ENCODE measurements at places on chromosomes 5 and 9. TPM values are rescaled to one million over a fixed set of nuclear protein-coding genes. Genes with fewer than 3 reads are reported as not detected.
A peak's percentile ranks its signal among the peaks of the same experiment; 100 is the strongest.

GRCh38 chr5:459562-460272 is 16.7 kb downstream of the EXOC3 start:
- DNase-seq = peak; percentile 4

- DNase-seq = no peak
These were observed 7.5 kb downstream of the RASGRF2 start for GRCh38 chr5:80967500-80968181.

- DNase-seq = no peak
These were observed 33.4 kb upstream of the NCS1 start for GRCh38 chr9:130138791-130139190.

- no peak for DNase-seq
These were observed 76.8 kb downstream of the UBE2QL1 start for GRCh38 chr5:6525422-6525821.

DNA sequence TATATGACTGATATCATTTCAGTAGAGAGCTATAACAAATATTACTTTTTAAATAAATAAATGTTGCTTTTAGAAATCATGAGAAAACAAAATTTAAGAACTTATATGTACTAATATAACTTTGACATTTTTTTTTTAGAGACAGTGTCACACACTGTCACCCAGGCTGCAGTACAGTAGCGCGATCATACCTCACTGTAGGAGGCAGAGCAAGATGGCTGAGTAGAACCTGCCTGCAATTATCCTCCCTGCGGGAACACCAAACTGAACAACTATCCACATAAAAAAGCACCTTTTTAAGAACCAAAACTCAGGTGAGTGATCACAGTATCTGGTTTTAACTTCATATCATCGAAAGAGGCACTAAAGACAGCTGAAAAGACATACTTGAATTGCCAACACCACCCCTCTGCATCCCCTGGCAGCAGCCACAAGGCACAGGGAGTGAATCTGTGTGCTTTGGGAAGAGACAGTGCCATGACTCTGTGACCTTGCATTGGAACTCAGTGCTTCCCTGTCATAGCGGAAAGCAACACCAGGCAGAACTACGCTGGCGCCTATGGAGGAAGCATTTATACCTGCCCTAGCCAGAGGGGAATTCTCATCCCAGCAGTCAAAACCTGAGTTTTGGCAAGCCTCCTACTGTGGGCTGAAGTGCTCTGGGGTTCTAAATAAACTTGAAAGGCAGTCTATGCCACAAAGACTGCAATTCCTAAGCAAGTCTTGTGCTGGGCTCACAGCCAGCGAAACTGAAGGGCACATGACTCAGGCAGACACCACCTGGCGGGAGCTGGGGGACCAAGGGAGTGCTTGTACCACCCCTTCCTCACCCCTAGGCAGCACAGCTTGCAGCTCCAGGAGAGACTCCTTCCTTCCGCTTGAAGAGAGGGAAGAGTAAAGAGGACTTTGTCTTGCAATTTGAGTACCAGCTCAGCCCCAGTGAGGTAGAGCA is 142.7 kb downstream of the FBXL17 start:
- DNase-seq = no peak

GRCh38 chr5:115838885-115839518 is 2.4 kb downstream of the ATG12 start:
- DNase-seq = no peak

Gene TEK
- total RNA-seq = 1.0 TPM

DNA sequence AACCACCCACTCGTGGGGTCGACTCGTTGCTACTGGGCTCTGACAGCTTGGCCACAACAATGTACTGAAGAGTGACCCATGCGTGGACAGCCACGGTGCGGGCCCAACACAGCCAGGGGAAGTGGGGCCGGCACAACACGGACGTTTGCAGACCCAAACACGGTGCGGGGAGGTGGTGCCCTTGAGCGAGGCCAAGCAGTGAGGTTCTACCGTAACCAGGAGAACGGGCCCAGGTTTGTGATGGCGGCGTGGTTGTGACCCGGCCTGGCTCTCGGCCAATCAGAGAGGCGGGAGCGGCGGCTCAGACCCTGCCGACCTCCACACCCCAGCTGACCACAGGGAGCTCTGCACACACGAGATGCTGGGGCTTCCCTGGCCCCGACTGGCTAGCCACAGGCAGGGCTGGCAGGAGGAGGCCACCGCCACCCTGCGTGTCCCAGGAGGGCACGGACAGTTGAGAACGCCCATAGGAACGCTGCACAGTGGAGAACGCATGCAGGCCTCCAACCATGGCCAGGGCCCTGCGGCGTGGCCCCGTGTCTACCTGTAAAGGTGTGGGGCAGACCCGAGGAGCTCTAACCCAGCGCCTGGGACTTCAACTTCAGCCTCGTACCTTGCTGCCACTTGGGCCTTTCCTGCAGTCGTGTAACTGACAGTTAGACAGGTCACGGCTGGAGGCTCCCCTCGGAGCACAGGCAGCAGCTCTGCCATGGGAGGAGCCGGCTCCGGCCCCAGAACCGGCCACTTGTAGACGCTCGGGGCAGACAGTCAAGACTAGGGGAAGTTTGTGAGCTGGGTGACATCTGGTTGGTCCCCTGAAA is 13.7 kb downstream of the BRD3 start:
- DNase-seq = peak; percentile 19

GRCh38 chr5:171961117-171961516 is 45.3 kb downstream of the FBXW11 start:
- no peak for DNase-seq

DNA sequence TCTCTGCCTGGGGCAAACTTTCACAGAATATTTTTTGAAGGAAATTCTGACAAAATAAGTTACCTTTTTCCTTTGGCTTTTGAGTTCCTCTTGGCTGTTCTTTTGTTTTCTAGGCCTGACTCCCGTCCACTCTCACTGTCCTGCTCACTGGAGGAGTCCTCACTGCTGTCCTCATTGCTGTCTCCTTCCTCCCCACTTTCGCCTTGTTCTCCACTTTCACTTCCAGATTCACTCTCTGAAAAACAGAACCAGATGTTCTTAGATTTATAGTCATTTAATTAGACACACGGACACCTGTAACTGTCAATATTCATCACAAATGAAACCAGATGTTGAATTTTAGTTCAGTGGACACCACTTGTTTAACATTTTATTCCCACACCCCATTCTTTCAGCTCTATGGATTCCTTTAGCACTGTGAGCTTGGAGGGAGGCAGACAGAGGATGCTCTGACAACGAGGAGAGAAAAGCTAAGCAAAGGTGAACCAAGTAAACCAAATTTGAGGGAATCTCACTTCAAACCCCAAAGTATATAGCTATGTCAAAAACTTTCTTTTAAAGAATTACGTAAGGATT is 180.7 kb downstream of the AP3B1 start:
- no peak for DNase-seq

GRCh38 chr9:86940774-86941173 is 6.5 kb downstream of the GAS1 start:
- no peak for DNase-seq

- peak; percentile 47 for DNase-seq
These were observed 43.6 kb downstream of the ROPN1L start for GRCh38 chr5:10485142-10485795.

- no peak for DNase-seq
These were observed 2.2 kb upstream of the CEL start for GRCh38 chr9:133059623-133060022.

- no peak for DNase-seq
These were observed 58.6 kb downstream of the THBS4 start for GRCh38 chr5:80093796-80094195.

GRCh38 chr5:159005062-159005461 is 94.7 kb downstream of the EBF1 start:
- DNase-seq = no peak

- no peak for DNase-seq
These were observed 165.2 kb downstream of the TMEM38B start for GRCh38 chr9:105859428-105860091.

Gene ZCCHC7
- total RNA-seq = 31.1 TPM

Gene HSD17B3
- 2.2 TPM for total RNA-seq

DNA sequence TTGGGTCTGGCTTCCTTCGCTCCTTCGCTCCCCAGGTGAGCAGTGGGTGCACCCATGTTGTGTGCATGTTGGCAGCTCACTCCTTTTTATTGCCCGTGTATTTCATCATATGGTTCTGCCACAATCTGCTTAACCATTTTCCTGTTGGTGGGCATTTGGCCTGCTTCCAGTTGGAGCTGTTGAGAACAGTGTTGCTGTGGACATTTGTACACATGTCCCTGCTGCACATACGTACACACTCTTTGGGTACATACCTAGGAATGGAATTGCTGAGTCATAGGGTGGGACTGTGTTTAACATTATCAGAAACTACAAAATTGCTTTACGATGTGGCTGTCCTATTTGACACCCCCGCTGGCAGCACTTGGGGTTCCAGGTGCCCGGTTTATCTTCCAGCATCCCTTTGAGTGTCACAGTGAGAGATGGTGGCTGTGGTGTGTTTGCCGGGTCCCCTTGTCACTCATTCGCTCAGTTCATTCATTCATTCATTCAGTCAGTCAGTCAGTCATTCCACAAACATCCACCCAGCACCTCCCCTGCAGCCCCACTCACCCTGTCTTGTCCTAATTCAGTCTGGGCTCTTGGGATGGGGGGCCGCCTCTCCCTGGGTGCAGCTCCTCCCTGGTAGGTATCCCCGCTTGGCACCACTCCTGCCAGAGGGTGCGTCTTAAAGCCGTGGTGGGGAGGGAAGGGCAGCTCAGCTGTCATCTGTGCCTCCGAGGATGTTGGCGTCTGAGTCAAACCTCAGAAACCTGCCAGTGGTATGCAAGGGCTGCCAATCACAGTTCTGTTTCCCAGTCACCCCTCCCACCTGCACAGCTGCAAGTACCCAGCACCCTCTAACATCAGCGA is 7.9 kb upstream of the FIBCD1 start:
- no peak for DNase-seq

Gene SLC25A2
- total RNA-seq = 1.9 TPM

DNA sequence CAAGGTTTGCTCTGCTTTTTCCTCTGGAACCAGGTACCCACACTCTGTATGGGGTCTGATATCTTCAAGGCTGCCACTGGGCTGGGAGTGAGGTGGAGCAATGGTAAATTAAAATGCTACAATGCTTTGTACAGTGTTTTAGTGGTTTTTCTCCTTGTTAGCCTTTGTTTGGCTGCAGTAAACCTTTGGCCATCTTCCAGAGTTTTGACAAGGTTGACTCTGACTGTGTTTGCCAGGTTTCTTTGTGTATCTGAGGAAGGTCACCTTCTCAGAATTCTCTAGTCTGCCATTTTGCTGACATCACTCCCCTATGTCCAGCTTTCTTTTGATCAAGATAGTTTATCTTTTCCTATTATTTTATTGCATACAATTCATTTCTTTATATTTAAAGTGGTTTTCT is 11.2 kb downstream of the SPATA31D1 start:
- DNase-seq = no peak

Gene SPOCK1
- 25.4 TPM for total RNA-seq

DNA sequence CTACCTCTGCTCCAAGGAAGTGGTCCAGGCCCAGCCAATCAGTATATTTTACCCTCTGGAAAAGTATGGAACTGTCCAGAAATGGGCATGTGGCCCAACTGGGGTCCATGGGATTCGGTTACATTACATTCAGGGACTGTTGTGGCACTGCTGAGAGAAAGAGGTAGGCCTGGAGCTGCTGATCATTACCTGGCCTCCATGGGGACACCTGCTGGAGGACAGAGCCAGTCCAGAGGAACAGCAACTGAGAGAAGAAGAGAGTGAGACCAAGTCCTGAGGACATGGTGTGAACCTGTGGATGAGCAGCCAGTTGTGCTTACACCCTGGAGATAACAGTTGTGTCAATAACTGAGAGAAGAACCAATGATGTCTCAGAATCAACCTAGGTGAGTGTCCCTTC is 48.2 kb downstream of the HMHB1 start:
- no peak for DNase-seq

- no peak for DNase-seq
These were observed 1.3 kb downstream of the SQSTM1 start for GRCh38 chr5:179822059-179822432.

DNA sequence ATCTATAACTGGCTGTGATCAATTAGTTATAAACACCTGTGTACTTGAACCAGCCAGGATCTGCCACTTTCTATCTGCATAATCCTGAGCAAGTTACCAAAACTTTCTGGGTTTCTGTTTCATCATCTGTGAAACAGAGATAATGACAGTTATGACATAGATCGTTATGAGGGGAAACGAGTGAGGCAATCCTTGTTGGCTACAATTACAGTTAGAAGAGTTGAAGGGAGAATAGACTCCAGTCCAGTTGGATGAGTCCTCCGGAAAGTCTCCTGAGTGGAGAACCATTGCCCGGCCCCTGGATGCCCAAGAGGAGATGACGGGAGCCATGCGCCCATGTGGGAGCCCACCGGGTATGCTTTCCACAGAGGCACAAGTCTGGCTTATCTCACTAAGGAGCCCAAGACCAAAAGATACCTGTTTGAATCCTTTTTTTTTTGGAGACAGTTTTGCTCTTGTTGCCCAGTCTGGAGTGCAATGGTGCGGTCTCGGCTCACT is 4.5 kb downstream of the PDE6A start:
- no peak for DNase-seq

Gene ASTN2
- 134 TPM for total RNA-seq

GRCh38 chr5:100252944-100253343 is 282.2 kb upstream of the FAM174A start:
- no peak for DNase-seq

Gene KCNV2
- not detected for total RNA-seq

Gene NOXA1
- total RNA-seq = 2.6 TPM

DNA sequence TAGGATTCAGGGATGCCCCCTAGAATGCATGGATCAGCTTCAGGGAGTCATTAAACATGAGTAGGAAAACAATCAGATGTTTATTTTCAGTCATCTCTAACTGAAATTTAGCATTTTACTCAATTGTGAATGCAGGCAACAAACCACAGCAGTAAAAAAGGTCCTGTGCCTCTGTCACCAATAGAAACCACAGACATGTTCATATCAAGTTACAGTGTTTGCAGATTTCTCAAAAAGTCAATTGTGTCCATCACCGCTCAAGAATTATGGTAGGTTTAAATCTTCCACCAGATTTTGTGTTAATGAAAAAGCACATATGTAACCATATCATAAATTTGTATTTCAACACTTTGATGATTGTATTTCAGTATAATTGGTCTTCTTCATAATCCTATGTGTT is 68.4 kb upstream of the SLC1A1 start:
- no peak for DNase-seq

Gene CDO1
- total RNA-seq = 136 TPM

GRCh38 chr5:25295067-25295466 is 650.3 kb upstream of the CDH10 start:
- no peak for DNase-seq

Gene BHMT
- 20.4 TPM for total RNA-seq

Gene KIF20A
- total RNA-seq = 8.7 TPM

- no peak for DNase-seq
These were observed 161.1 kb downstream of the AP3B1 start for GRCh38 chr5:78133423-78133822.

- no peak for DNase-seq
These were observed 39.9 kb upstream of the CTSL start for GRCh38 chr9:87685871-87686519.

DNA sequence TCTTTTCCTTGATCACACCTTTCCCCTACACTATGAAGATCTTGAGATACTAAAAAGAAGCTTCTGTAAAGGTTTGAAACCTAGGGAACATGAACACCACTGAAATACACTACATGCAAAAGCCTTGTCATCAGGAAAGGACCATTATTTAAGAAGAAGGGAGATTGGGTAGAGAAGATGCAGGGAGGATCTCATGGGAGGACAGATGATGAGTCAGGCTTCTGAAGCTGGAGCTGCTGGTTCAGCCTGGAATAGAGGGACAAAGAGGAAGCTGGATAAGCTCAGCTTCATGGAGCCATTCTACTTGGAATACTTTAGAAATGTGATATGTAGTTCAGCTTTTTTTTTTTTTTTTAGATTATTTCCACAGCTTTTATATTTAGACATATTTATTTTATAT is 169.8 kb downstream of the MAN2A1 start:
- DNase-seq = no peak

Gene DMRT3
- total RNA-seq = 1.7 TPM
